ENCODE measurements at places on chromosomes 6 and 20.

DNA sequence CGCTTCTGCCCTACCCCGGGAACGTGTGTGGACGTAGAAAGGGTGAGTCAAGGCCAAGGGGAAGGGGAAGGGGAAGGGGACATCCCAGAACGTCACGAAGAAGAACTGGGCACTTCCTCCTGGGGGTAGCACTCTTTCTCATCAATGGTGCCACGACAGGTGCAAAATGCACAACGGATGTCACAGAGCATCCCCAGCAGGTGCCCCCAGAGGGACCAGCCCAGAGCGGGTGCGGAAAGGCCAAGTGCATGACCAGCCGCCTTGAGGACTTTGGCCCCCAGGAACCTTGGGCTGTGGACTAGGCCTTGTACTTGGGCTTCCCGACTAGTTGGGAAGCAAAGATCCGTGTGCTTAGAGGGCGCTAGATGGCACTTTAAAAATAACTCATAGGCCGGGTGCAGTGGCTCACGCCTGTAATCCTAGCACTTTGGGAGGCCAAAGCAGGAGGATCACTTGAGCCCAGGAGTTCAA, 12.1 kb upstream of the SRC start:
- no peak for DNase-seq

DNA sequence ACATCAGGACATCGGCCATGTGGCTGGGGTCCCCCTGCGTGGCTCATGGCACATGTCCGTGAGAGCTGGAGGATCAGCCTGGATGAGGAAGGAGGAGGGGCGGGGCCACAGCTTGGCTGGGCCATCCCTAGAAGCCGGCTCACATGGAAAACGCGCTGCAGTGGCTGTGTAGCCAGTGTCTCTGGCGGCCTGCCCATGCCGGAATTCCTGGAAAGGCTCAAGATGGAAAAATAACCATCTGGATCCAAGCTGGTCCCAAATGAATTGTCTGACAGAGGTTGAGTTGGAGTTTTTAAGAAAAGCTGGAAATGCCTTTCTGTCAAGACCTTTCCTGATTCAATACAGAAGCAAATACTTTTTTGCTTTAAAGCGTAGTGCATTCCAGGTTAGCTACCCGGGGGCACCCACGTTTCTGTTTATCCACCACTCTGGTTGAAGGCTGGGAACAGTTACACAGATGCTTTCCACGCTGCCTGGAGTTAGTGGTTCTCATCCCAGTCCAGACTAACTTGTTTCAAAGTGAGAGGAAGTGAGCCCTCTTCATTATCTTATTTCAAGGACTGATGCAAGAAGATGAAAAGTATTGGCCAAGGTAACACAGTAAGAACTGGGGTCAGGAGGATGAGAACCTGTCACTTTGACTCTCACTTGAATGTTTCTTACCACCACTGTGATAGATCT, 99.0 kb downstream of the GMPR start:
- no peak for DNase-seq

DNA sequence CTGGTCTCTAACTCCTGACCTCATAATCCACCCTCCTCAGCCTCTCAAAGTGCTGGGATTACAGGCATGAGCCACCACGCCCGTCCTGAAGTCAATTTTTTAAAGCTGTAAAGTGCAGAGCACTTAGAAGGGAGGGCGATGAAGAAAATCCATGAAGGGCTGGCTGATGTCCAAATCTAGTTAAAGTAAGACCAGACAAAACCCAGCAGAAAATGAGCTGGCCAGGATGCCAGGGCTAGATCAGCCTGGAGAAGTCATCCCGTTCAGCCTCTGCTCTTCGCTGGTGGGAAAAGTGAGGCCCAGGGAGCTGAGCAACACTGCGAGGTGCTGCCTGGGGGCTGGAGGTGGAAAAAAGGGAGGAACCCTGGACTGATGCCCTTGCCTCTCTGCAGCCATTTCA, 3.1 kb downstream of the BPIFB4 start:
- DNase-seq, result no peak

DNA sequence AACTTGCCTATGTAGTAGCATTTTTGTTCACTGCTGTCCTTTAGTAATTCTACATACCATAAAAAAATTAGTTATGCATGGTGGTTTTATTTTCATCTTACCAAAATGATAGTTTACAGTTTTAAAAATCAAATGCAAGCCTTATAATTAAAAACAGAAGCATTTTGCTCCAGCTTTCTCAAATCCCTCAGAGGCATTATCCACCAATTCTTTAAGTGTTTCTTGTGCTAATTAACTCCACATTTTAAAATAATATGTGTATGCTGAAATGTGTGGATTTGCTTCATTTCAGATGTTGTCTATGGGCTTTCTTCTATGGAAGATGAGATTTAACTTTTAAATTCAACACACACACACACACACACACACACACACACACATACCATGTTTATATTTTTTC, 49.3 kb downstream of the PCSK2 start:
- DNase-seq, result no peak

- no peak for DNase-seq
Observed at GRCh38 chr6:131225127-131225526, 89.9 kb downstream of the AKAP7 start.

- DNase-seq, result no peak
Observed at GRCh38 chr6:3501826-3502500, 45.1 kb upstream of the SLC22A23 start.

GRCh38 chr6:30766461-30767157, 22.3 kb upstream of the IER3 start:
- no peak for DNase-seq

GRCh38 chr6:37088897-37089296, 81.1 kb upstream of the PIM1 start:
- DNase-seq, result no peak

GRCh38 chr20:36092398-36093024, 62.0 kb upstream of the EPB41L1 start:
- no peak for DNase-seq

DNA sequence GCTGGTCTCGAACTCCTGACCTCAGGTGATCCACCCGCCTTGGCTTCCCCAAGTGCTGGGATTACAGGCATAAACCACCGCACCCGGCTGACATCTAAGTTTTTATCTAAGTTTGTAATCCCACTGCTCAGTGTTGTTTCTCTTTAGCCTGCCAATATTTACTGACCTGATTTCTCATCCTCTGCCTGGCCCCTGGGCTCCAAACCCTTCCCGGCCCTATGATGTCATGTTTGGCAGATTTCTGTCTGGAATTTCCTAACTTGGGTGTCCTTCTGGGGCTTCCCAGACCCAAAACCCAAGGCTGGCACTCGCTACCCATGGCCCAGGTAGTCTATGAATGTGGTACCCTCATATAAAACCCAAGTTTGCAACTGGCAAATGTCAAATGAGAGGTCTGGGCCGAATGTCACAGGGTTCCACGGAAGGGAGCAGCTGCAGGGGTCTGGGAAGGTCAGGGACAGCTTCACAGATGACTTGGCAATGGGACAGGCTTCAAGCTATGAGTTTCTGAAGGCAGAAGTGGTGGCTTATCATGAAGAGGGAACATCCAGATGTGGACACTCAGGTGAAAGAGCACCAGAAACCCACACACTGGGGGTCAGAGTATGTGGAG, 54.9 kb downstream of the TMEM170B start:
- no peak for DNase-seq

GRCh38 chr6:24949020-24949569, 13.3 kb upstream of the RIPOR2 start:
- no peak for DNase-seq

DNA sequence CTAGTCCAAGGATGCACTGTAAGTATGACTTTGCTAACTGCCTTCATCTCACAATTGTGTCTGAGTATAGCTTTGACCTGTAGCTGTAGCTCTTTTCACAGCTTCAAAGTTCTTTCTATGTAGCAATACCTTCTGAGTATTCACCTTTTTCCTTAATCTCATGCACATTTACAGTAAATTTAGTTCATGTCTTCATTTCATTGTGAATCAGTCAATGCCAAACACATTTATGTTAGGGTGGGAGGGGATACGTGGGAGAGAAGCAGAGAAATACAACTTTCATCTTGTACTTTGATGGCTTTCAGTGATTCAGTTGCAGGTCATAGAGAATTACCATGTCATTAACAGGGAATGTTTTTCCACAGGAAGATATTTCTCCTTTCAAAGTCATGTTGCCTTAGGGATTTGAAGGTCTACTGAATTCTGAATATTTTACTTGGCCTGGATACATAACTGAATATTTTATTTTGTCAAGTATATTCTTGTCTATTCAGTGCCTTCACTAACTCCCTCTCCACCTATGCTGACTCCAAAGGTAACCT, 119.2 kb downstream of the TINAG start:
- DNase-seq, result no peak

GRCh38 chr6:73349311-73349710, 4.8 kb downstream of the DPPA5 start:
- no peak for DNase-seq

GRCh38 chr6:167129159-167129558, 6.3 kb downstream of the CCR6 start:
- DNase-seq, result no peak

GRCh38 chr6:137736048-137736818, 130.8 kb upstream of the TNFAIP3 start:
- no peak for DNase-seq

GRCh38 chr20:63224412-63225081, 8.6 kb upstream of the YTHDF1 start:
- DNase-seq, result no peak

DNA sequence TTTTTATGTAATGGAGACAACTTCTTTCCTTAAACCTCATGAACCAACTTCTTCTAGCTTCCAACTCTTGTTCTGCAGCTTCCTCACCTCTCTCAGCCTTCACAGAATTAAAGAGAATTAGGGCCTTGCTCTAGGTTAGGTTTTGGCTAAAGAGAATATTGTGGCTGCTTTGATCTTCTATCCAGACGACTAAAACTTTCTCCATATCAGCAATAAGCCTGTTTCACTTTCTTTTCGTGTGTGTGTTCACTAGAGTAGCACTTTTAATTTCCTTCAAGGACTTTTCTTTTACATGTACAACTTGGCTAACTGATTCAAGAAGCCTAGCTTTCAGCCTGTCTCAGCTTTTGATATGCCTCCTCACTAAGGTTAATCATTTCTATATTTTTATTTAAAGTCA, 596.1 kb upstream of the NRSN1 start:
- DNase-seq, result no peak

DNA sequence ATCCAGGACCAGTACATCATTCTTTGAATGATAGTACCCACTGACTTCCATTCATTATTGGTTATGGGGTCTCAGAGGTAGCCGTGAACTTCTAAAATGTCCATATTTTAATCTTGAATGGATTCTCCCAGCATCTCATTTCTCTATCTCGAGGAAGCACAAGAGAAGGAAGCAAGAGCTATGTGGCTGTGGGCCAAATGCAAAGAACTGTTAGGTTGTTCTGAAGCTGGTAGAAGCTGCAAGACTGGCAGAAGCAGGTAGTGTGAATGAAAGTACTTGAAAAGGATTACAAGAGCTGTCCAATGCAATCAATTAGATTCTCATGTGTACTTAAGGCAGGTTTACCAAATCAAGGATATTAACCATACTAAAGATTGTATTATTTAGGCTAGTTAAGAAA, 1131.8 kb downstream of the GRIK2 start:
- no peak for DNase-seq

DNA sequence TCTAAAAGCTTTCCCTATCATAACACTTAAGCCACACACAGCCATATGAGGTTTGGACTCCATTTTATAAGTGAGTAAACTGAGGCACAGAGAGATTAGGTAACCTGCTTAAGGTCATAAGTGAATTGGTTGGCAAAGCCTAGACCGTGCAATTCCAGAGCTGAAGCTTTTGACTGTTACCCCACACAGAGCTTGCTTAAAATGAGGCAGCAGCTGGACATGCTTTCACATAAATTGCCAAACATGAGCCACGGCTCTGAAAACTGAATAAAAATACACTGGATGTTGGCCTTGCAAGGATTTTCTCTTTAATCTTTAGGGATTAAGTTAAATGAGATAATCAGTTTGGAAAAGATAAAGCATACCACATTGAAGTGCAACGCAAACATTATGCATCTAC, 2.5 kb downstream of the RIPOR2 start:
- DNase-seq, result no peak

GRCh38 chr6:129635396-129636130, 74.4 kb downstream of the ARHGAP18 start:
- DNase-seq, result no peak

- no peak for DNase-seq
Observed at GRCh38 chr6:64736421-64736950, 970.5 kb downstream of the EYS start.

- no peak for DNase-seq
Observed at GRCh38 chr20:62274332-62274950, 28.4 kb upstream of the ADRM1 start.

GRCh38 chr6:85354761-85355618, 94.9 kb upstream of the NT5E start:
- peak; percentile 3 for DNase-seq

DNA sequence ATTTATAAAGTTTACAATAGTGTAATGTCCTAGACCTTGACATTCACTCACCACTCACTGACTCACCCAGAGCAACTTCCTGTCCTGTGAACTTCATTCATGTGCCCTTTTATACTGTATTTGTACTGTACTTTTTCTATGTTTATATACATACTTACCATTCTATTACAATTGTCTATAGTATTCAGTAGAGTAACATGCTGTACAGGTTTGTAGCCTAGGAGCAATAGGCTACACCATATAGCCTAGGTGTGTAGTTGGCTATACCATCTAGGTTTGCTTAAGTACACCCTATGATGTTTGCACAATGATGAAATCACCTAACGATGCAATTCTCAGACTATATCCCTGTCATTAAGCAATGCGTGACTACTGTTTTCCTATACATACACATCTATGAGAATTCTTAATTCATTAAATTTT, 17.5 kb downstream of the EDEM2 start:
- DNase-seq, result no peak

GRCh38 chr6:143882401-143882930, 18.2 kb downstream of the ZC2HC1B start:
- no peak for DNase-seq

- DNase-seq, result no peak
Observed at GRCh38 chr20:23744817-23745216, 5.9 kb downstream of the CST1 start.

- DNase-seq, result no peak
Observed at GRCh38 chr20:3690413-3690812, 8.6 kb upstream of the ADAM33 start.

- no peak for DNase-seq
Observed at GRCh38 chr6:56821005-56821432, 133.9 kb upstream of the BEND6 start.

- no peak for DNase-seq
Observed at GRCh38 chr6:5205877-5206850, 54.6 kb downstream of the LYRM4 start.

DNA sequence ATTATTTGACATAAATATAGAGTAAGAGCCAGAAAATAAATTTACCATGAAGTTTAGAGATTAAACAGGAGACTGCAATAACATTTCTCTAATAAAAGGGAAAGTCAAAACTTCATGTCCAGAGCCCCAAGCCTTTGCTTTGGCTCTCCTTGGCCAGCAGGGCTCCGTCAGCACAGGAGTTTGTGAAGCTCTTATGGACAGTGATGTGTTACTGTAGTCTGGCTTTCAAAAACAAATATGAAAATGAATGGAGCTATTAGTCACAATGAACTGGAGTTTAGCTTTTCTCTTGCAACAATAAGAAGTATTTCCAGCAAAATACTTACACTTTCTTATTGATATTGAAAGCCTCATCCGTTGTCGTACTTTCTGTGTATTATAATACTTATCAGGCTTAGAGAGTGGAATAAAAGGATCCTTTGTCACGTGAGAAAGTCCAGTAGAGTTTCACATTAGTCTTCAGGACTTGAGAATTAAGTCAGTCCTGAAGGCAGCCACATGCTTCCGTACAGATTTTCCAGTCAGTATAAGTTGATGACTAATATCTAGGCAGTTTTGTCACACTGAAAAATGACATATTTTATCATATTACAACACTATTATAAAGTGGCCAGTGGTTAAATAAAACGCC, 117.0 kb upstream of the PRL start:
- DNase-seq, result no peak

GRCh38 chr6:163355426-163355991, 59.0 kb upstream of the QKI start:
- no peak for DNase-seq
